ENCODE measurements at places on chromosomes 12 and 14. TPM values are rescaled to one million over a fixed set of nuclear protein-coding genes. Genes with fewer than 3 reads are reported as not detected.

DNA sequence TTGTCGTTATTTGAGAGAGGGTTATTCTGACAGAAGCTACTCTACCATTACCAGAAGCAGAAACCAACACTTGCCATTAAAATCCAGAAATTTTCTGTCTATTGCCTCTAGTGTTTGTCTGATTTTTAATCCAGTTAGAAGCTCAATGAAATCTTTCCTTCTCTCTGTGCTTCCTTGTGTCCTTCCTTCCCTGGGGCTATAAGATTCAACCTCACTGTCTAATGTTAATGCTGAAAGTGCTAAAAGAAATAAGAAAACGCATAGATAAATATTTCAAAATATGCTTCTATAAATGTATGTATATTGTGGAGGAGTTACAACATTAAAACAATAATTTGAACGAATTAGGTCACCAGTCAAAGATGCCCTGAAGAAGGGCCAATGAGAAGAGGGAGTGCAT, 120.8 kb downstream of the SEC23A start:
- DNase-seq: no peak

Gene SLC25A21
- total RNA-seq: 4.3 TPM

GRCh38 chr12:108313606-108314351, 25.3 kb downstream of the CMKLR1 start:
- no peak for DNase-seq

DNA sequence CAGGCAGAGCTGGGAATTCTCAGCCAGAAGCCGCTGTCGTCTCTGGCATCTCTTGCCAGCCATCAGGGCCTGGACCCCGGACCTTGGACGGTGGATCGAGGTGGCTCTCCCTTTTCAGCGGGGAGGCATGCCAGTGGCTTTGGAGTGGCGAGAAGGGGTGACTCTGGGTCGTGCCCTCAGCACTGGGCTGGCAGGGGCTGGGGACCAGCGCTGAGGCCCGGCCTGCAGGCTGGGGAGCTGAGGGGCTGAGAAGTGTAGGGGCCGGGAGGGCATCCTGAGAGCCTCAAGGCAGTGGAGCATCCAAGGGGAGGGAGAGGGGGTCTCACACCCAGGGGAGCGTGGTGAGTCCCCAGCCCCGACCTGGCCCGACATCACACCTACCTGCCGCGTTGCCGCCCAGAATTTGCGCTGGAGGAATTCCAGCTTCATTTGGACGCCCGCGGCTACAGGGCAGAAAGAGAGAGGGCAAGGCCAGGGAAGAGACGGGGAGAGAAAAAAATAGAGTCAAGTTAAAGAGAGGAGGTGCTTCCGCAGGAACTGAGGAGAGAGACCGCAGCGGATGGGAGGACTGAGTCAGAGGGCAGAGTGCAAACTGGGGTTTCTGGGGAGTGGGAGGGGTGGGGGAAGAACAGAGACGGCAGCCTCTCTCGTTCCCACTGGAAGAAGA, 9.0 kb upstream of the LRTM2 start:
- DNase-seq: no peak

Gene ASPG
- not detected for total RNA-seq

DNA sequence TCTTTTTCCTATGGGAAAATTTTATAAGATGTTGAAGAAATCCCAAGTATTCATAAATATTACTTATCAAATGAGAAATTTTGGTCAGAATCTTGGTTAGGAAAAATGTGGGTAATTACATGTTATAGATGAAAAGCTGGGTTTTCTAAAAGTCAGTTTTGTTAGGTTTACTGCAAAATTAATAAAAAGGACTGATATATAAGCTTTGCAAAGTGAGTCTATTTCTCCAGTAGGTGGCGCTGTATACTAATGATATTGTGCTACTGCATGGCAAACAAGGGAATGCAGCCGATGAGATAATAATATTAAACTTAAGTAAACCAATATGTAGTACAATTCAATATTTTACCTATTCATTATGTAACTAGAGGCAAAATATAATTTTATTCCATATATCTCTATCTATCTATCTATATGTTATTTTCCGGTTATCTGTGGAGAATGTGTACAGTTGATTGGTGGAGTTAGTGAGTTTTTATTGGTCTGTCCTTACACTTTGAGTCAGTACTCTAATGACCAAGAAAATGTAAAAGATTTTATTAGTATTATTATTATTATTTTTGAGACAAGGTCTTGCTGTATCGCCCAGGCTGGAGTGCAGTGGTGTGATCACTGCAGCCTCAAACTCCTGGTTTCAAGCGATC, 32.9 kb downstream of the MIPOL1 start:
- peak; percentile 80 for DNase-seq

DNA sequence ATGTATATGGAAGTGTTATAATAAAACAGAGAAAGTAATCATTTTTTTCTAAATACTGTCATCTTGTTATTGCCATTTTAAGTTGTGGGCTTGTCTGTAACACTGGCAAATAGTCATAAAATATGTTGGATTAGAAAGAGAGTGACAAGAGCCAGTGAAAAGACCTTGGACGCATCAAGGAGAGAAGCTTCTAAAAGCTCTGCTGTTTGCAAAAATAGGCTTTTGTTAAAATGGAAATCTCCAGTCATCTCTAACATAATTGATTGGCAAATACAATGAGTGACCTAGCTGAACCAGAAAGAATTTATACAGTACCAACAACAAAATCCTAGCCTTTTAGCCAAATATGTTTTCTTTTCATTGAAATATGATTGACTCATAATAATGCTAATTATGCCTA, 245.8 kb upstream of the RMST start:
- no peak for DNase-seq

DNA sequence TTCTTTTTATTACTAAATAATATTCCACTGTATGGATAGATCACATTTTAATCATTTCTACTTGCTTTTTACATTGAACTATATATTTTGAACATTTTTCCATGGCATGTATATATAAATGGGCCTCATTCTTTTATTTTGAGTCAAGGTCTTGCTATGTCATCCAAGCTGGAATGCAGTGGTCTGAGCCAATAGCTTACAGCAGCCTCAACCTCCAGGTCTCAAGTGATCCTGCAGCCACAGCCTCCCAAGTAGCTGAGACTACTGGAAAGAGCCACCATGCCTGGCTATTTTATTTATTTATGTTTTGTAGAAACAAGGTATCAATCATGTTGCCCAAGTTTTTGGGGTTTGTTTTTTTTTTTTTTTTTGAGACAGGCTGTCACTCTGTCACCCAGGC, 7.6 kb downstream of the FCF1 start:
- no peak for DNase-seq

All from A673 (cell line).